ENCODE measurements at places on chromosomes 16 and 17.

DNA sequence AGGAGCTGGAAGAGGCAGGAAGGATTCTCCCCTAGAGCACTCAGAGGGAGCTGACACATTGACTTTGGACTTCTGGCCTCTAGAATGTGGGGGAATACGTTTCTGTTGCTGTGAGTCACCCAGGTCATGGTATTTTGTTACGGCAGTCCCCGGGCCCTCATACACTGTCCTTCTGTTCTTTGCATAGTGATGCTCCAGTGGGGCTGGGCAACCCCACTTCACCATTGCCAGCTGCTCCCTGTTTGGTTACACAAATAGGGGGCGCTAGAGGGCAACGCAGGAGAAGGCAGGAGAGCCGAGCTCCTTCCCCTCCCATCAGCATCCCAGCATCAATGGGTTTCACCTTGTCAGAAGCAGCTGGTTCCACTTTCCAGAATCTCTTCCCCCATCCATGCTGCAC lies 257.7 kb upstream of the FOXF1 start:
- peak; percentile 12 for DNase-seq

DNA sequence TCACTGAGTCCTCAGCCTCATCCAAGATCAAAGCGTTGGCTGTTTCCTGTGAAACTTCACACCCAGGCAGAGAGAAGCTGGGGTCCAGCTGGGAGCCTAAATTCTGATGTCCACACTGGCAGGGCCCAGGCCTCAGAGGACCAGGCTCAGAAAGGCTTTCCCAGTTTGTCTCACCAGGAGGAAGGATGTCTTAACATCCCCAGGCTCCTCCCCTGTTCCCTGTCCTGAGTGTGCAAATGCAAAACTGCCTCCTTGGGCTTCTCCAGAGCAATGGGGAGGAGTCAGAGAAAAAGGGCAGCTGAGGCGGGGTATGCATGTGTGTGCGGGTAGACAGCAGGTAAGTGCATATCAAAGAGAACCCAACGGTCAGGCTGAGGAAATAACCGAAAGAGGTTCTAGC lies 45.7 kb downstream of the CUEDC1 start:
- no peak for DNase-seq

DNA sequence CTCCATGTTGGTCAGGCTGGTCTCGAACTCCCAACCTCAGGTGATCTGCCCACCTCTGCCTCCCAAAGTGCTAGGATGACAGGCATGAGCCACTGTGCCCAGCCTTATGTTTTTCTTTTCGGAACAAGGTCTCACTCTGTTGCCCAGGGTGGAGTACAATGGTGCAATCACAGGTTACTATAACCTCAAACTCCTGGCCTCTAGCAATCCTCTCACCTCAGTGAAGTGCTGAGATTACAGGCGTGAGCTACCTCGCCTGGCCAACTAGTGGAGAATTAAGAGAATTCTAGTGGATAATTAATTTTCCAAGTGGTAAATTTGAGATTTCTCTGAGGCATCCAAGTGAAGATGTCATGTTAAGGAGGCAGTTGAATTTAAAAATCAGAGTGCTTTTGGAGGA lies 2.9 kb upstream of the FBXO47 start:
- DNase-seq: no peak

GRCh38 chr17:55500103-55500502 lies 11.1 kb downstream of the SMIM36 start:
- DNase-seq: no peak
